ENCODE measurements at places on chromosomes 7 and 10. TPM values are rescaled to one million over a fixed set of nuclear protein-coding genes. Genes with fewer than 3 reads are reported as not detected.
A peak's percentile ranks its signal among the peaks of the same experiment; 100 is the strongest.

GRCh38 chr10:73625004-73625883 lies 16.0 kb downstream of the MYOZ1 start:
- DNase-seq = peak; percentile 47

The SSBP1 gene
- total RNA-seq = 169 TPM

DNA sequence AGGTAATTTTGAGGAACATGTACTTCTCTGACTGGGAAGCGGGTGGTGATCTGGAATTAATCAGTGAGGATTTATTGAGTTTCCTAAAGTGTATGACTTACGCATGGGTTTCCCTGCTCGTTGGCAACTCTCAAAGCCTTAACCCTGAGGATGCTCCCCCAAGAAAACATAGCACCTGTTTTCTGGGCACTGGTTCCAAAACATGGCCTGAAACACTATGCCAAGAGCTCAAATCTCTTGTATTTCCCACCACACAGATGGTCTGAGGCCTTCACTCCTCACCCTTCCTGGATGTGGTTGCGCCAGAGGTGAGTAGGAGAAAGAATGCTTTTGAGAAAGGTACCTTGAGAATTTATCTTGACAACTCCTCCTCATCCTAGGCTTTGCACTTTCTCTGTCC lies 250.4 kb downstream of the FZD1 start:
- DNase-seq = no peak

GRCh38 chr10:114723991-114724715 lies 66.1 kb upstream of the ABLIM1 start:
- no peak for DNase-seq

The RADIL gene
- 2.5 TPM for total RNA-seq

The COL13A1 gene
- total RNA-seq = 47.5 TPM

The WEE2 gene
- total RNA-seq = not detected

DNA sequence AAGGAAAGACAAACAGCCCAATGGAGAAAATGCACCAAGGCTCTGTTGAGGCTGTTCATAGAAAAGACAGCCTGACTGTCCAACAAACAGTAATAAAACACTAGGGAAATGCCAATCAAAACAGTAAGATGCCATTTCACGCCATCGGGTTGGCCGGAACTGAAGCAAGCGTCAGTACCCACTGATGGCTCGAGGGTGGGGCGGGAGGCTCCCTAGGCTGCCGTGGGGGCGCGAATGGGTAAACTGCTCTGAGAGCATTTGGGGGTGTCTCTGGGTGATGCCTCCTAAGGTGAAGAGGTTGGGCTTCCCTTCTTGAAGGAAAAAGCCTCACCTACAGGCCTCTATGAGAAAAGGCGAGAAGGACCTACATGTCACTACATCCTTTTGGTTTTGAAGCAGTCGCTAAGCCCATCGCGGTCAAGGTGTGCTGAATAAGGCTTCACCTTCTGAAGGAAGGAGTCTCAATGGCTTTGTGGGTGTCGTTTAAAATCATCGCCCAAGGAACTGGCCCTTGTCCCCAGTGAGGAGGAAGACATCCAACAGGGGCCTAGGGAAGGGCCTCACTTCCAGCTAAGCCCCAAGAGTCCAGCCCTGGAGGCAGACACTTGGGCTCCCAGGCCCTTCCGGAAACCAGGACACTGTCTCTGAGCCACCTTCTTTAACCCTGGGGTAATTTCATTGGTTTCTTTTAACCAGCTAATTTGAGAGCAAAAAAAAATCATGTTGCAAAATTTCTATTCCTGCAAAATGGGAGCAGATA lies 98.5 kb upstream of the PPP2R2D start:
- no peak for DNase-seq

GRCh38 chr7:148107443-148108127 lies 483.0 kb upstream of the C7orf33 start:
- DNase-seq = no peak

GRCh38 chr10:30587522-30588031 lies 42.0 kb downstream of the LYZL2 start:
- no peak for DNase-seq

The ATRNL1 gene
- total RNA-seq = not detected

DNA sequence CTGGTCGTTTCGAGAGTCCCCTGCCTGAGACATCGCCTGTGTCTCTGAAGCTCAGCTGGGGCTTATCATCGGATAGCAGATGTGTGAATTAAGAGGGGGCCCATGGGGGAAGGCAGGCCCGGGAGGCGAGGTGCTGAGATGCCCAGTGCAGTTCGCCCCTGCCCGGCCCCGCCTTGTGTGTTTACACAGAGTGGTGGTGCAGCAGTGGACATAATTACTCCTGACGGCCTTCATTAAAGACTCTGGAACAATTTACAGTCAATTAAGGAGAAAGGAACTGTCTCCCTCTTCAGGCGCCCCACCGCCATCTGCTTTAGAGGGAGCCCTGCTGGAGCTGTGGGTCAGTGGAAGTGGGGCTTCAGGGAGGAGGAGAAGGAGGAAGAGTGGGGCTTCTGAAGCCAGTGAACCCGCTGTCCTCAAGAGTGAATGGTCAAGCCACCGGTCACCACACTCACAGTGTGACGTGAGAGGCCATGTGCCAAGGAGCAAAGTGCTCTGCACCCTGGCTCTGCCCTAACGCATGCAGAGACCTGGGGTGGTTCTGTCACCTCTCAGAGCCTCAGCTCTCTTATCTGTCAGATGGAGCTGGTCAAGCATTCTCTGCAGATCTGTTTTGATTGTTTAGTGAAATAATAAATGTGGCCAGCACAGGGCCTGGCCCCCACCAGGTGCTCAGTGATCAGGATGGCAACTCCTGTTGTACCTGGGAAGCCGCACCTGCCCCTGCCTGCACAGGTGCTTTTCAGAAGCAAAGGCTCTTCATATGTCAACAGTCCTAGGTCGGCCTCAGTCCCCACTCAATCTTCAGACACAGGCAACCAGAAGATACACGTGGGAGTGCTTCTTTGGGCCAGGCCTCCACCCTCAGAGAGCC lies 65.6 kb downstream of the CDH23 start:
- DNase-seq = no peak

DNA sequence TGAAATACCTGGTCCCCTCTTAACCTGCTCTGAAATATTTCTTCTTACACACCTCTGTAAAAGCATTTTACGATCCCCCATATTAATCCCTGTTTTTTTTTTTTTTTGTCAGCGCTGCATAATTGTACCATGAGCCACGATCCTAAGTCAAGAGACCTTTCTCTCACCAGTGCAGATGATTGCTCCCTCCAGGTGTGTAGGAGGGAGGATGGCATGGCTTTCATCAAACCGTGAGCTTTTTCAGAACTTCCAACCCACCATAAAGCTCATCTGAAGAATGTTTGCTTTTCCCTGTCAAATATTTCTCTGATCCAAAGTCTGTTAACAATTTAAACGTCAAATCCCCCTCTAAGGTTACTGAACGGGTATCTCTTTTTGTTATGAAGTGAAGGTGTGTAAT lies 28.2 kb upstream of the SEPHS1 start:
- no peak for DNase-seq

The TAS2R41 gene
- total RNA-seq = not detected

DNA sequence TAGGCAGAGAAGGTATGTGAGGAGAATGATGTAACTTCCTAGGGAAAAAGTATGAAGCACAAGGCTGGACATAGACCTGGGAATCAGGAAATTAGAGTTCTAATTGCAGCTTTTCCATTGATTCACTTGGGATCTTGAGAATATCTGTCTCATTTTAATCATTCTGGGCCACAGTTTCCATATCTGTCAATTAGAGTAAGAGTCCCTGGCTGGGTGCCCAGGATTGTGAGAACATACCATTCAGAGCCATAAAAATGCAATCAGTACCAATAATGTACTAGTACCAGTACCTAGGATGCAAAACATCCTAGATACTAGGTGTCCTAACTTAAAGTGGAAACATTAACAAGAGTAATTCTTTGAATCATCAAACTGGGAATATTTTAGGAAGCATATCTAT lies 29.6 kb downstream of the CAV1 start:
- peak; percentile 78 for DNase-seq

The ANKRD2 gene
- total RNA-seq = 2.3 TPM

DNA sequence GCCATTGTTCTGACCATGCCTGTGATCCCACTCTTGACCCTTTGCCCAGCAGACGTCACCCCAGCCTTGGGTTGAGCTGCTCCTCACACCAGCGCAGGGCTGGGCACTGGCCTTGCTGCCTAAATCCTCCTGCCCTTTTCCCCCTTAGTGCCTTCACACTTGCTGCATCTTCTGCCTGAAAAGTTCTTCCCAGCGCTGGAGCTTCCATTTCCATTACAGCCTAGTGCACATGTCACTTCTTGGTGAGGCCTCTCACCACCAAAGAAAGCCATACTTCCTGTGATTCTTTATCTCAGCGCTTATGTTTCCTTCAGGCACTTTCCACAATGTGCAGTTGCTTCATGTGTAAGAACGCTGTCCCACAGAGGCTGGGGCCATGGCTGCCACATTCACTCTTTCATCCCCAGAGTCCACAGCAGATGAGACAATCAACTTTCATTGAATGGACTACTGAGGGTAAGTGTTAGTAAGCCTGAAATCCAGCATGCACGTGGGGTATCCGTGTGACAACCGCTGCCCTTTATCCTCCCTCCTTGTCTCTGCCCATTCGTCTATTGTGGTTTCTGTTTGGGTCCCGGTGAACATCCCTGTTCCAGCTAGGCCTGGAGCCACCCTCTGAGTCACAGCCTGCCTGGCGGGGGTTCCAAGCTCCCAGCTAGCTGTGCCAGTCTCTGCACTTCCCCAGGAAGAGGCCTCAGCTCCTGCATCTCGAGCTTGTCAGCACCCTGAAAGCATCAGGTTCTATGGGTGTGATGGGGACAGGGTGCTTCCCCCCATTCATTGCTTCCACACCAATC lies 37.3 kb downstream of the ADRA2A start:
- no peak for DNase-seq

DNA sequence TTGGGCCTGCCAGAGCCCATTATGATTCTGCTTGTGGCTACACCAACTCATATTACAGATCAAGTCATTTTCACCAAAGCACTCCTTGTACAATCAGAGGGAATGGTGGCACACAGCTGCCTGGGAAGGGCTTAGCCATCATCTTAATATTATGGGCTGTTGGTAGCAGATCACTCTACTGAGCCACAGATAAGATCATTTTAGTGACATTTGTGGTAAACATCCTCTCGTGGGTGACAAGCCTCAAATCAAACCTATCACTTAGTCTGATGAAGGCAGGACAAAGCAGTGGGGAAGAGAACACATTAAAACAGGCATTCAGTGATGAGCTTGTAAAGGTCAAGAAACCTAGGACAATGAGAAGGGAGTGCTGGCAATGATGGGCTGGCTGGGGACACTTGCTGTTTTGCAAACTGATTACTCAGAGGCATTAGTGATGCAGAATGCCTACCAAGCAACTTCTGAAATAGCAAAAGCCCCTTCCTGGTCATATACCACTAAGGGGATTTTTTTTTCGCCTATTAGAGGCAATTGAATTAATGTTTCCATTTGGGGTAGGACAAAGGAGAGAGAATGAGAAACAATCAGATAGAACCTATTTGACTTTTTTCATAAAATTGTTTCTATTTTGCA lies 137.5 kb upstream of the WDR11 start:
- no peak for DNase-seq

The TMED4 gene
- total RNA-seq = 63.4 TPM

Data from endothelial cell of umbilical vein (primary cell).